ENCODE measurements at places on chromosomes 11 and 22.

DNA sequence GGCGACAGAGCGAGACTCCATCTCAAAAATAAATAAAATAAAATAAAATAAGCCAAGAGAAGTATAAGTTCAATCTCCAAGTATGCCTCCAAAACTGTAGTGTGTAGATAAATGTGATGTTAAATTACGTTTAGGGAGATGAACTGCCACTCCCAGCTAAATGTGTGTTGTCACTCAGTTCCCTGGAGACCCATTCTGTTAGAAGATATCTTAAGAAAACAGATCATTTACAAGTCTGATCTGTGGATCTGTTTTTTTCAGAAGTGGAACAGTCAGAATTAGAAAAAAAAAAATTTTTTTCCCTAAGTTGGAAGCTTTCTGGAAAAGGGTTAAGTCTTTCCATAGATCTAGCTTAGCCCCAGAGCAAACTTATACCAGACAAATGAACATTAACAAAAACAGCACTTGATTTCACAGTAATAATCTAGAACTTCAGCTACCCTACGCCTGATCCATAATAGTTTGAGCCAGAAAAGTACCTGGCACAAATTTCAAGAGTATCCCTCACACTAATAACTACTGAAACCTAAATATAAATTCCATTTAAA is 18.2 kb downstream of the CELF1 start:
- no peak for DNase-seq

DNA sequence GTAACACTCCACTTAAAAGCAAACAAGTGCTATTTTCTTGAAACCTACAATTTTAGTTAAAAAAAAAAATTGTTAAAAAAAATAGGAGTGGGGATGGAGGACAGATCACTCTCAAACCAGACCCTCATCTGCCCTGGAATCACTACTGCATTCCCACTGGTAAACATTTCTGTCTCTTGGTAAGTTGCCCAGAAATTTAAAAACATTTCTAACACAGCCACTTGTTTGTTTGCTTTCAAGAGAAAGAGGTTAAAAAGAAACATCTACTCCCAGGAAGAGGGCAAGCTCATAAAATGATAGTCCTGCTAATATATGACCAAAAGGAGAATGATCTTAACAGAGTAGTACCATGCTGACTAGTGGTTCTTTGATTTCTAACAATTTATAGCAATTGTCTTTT is 83.3 kb downstream of the SGSM3 start:
- no peak for DNase-seq

- no peak for DNase-seq
Observed at GRCh38 chr11:132471466-132471865, 1060.8 kb downstream of the OPCML start.

DNA sequence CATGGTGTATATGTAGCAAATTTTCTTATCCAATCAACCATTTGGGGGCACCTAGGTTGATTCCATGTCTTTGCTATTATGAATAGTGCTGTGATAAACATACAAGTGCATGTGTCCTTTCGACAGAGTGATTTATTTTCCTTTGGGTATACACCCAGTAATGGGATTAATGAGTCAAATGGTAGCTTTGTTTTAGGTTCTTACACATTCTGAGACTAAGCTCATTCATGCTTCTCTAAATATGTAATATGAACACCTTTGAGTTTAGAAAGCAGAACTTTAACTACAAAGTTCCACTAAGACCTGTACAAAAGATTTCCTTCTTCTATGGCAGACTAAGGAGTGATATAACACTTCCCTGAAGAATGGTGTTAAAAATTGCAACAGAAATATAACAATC is 627.0 kb downstream of the KCNA4 start:
- no peak for DNase-seq

- no peak for DNase-seq
Observed at GRCh38 chr22:49660321-49660720, 167.4 kb downstream of the BRD1 start.
